NCI-H2029 treated with DMSO at 0.1 percent for 48 hours (cell line): ENCODE measurements at places on chromosomes 3 and 15.

DNA sequence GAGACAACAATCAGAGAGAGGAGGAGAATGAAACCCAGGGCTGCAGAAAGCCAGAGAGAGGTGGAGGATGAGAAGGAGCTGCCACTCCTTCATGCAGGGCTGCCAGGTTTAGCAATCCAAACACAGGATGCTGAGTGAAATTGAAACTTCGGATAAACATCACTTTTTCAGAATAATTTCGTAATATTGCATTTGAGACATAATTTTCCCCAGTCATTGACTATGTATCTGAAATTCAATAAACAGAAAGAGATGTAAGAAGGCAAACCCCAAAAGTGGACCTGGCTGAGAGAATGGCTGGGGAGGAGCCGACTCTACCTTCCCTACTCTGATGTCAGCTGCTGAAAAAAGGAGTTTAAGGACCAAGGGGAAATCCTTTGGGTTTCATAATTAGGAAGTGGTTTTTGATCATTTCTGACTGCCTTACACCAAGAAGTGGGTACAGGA is 33.8 kb downstream of the SLC9A9 start:
- no peak for DNase-seq

- no peak for DNase-seq
Observed at GRCh38 chr3:100325827-100326226, 8.7 kb upstream of the NIT2 start.

- no peak for DNase-seq
Observed at GRCh38 chr15:38049891-38050290, 115.5 kb downstream of the TMCO5A start.

DNA sequence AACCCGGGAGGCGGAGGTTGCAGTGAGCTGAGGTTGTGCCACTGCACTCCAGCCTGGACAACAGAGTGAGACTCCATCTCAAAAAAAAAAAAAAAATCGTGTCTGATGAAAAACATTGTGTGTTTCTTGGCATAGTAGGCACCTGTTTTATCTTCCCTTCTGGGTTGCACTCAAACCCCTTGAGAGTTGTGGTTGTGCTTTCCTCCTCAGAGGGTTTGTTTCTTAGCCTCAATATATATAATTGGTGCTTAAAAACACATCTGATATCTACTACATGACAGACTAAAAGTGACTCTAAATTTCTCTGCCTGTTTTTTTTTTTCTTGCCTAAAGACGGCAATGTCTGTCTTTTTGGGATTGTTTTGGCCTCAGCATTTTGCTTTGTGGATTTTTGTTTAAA is 7.6 kb downstream of the NR1D2 start:
- no peak for DNase-seq

GRCh38 chr3:178320456-178321351 is 215.5 kb upstream of the KCNMB2 start:
- peak; percentile 50 for DNase-seq

DNA sequence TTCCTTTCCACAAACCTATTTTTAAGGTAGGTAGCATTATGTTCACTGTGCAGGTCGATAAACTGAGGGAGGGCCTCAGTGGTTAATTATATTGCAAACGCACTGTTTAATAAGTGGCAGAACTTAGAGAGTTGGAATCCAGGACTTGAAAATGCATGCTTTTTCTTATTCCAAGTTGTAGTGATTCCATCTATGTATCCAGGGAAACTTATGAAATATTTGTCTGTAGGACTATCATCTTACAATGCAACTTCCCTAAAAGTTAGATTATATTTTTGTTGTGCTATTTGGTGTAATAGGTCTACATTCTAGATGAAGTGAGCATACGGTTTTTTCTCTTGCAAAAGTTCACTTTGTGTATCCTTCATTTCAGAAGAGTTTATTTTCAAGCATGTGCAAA is 419.5 kb downstream of the NAALADL2 start:
- no peak for DNase-seq

DNA sequence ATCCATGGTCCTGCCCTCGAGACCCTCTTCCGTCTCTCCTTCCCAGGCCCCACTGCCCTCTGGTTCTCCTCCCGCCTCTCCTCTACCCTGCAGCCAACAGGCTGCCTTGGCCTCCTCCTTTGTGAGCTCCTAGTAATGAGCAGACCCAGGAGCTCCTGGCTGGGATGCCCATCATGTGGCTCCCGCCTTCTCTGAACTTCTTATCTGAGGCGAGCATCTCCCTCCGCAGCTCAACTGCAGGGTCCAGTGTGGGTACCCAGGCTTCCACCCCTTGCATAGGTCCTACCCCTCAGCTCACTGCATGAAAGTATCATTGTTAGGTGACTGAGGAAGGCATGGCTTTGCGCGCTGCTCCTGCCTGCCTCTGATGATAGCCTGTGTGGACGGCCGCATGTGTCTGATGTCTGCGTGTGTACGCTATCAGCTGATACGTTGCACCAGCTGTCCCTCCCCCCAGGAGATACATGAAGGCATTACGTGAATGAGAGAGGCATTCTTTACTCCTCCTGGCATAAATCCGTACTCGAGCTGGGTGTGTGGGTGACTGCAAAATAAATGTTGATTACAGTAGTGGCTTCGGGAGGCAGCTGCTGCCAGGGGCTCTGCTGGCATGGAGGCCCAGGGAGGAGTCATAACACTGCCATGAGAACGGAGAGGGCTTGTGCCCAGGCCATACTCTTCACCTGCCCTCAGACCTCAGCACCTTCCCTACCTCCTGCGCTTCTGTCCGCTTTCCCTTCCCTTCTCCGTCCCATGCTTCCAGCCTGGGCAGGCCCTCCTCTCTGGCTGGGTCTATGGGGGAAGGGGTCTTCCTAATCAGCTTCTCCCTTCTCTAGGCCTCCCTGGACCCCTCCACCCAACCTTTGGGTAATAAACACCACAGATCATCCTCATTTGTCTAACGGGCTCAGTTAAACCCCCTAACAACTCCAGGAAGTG is 48.8 kb downstream of the ZNF710 start:
- no peak for DNase-seq

DNA sequence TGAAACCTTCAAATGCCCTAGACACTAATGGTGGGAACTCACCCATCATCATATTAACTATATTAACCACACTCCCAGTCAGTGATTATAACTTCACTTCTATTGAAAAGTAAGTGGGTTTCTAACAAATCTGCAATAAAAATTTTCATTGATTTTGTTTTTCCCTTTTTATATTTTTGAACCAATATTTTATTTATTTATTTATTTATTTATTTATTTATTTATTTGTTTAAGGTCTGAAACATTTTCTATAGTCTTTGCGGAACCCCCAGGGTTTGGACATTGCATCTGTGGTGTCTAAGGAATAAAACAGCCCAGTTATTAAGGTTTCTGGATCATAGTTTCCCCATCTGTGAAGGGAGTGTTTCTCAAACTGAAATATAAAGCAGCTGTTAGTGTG is 16.2 kb upstream of the PLCL2 start:
- no peak for DNase-seq

DNA sequence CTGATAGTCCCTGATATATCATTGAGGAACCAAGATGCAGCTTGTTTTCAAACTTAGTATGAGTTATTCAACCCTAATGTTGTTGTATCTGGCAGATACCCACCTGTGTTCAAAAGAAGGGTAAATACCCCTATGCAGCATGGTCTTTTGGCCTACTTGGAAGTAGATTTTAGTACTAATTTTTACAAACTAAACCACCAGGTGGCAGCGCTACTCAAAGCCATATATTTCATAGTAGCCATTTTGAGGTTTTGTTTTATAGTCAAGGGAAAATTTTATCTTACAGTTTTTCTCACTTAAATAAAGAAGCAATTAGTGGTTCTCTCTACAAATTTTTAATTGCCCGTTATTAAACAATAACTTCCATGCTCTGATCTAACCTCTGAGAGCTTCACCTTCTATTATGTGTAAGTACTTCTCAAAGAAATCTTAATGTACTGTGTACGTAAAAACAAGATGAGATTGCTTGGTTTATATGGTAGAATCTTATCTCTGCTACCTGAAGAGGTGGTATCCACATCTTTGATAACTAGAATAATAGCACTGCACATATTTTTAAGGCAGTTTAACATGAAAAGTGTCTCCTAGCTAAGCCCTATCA is 31.5 kb upstream of the MLF1 start:
- DNase-seq, result peak; percentile 46

GRCh38 chr15:51588966-51589365 is 33.6 kb downstream of the DMXL2 start:
- DNase-seq, result no peak

- DNase-seq, result no peak
Observed at GRCh38 chr3:62548528-62549205, 175.3 kb upstream of the FEZF2 start.

GRCh38 chr3:134056464-134056891 is 26.8 kb upstream of the SLCO2A1 start:
- no peak for DNase-seq

- no peak for DNase-seq
Observed at GRCh38 chr3:77040216-77040615, 317 bp downstream of the ROBO2 start.

DNA sequence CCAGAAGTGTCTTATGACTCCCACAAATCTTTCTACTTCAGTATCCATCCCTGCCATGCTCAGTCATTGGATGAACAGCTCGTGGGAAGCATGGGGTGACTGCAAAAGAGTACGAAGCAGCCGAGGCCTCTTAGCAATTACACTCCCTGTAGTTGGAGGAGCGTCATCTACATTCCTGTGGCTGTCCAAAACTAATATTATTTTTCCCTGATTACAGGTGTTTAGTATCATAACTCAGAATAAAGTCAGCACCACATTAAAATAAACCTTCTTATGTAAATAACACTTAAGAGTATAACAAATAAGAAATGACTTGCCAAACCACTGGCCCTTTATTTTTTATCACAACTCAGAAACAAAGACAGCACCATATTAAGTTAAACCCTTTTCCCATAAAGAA is 141.5 kb downstream of the PLOD2 start:
- DNase-seq, result no peak
